ENCODE measurements at places on chromosomes 16 and 17.

DNA sequence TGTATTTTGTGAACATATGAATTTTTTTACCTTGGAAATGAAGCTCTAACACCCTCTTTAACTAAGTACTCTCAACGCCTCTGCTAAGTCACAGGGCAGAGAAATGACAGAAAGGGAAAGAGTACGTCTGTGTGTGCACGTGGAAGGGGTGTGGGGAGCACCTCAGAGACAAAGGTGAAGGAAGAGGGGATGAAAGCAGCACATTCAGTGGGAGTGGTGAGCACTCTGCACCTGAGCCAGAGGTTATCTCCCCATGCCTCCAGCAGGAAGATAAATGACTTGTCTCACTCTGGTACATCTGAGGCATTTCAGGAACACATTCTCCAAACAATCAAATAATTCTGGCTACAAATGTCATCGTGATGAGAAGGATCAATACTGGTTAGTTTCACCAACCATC is 15.0 kb downstream of the GNA13 start:
- DNase-seq = no peak

GRCh38 chr16:79845033-79845733 is 244.6 kb upstream of the MAF start:
- DNase-seq = no peak

DNA sequence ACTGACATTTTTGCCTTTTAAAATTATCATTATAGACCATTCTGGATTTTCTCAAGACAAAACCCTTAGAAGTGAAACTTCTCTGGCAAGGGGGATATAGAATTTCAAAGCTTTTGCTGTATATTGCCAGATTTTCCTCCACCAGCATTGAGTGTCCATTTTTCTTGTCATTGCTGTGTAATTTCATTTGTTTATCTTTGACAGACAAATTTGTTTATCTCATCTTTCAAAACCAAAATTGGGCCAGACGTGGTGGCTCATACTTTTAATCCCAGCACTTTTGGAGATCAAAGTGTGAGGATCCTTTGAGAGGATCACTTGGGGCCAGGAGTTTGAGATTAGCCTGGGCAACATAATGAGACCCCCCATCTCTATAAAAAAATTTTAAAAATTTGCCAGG is 16.0 kb upstream of the ARL2BP start:
- no peak for DNase-seq

DNA sequence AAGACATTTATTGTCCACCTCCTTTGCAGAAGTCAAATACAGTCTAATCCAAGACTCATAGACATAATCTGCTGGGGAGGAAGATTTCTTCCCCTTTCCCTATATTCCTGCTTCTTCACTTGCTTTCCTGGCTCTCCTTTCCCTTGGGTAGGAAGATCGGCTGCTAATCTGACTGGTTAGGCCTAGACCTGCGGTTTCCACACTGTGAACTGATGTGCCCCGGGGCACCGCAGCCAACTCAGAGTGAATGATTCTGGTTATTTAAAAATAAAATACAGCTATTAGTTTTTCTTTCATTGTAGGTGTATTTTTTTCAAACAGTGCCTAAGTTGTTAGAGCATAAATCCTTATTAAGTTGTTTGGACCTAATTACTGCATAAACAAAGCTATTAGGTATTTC is 78.9 kb downstream of the DNAH3 start:
- no peak for DNase-seq

- DNase-seq = peak; percentile 25
These were observed 1.1 kb downstream of the KATNB1 start for GRCh38 chr16:57736419-57737351.

DNA sequence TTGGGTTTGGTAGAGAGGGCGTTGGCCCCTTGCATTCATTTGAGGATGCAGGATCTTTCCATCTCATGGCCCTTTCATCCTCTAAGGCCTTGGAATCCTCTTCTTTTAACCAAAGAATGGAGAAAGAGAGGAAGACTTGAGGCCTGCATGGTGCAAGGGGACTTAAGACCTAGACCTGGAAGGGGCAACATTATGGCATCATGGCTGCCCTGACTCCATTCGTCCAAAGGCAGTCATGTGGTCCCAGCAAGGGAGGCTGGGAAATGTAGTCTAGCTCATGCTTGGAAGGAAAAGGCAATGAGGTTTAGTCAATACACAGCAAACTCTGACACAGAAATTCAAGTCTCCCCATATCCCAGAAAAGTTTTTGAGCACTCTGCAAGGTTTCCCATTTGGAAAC is 30.7 kb upstream of the CDRT4 start:
- DNase-seq = no peak

DNA sequence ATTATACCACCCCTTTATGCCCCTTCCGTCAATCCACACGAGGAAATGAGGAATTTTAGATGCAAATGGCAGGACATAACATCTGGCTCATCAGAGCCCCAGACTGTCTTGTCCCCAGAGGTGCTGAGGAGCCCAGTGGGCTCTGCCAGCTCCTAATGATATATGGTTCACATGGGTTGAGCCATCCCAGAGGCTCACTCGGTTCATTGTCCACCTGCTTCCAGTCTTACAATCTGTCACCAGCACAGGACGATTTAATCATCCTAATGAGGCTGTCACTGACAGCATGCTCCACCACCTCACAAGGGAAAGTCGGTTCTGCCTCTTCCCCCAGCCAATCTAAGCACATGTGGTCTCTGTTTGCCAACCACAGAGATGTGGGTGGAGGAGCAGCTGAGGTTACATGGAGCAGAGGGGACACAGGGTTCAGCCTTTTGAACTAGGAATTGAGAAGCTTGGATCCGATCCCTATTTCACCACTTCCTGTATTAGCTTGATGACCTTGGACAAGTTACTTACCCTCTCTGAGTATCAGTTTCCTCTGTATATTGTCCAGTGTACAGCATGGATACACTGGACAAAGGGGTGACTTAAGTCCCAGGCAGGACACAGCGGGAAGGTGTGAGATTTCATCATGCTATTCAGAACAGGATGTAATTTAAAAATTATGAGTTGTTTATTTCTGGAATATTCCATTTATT is 27.0 kb upstream of the DHX8 start:
- DNase-seq = no peak

DNA sequence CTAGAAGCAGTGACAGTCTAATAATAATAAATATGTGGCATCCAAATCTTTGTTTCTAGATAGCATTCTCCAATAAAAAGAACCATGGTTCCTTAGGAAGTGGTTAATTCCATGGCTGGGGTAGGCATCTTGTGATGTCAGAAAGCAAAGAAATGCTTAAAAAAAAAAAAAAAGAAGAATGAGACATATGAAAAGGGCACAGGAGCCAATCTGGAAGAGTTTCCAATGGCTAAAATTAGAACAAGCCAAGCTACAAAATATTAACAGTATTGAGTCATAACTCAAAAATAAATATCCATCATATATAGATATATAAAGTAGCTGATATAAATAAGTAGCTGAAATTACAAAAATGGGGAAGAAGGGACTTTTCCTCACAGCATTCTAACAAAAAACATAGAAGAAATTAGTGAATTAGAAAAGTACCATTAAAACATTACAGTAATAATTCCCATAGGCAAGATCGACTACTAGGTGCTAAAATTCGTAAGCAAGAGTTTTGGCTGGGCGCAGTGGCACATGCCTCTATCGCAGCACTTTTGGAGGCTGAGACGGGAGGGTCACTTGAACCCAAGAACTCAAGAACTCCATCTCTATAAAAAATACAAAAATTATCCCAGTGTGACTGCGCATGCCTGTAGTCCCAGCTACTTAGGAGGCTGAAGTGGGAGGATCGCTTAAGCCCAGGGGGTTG is 111.3 kb downstream of the TRIM37 start:
- DNase-seq = no peak

DNA sequence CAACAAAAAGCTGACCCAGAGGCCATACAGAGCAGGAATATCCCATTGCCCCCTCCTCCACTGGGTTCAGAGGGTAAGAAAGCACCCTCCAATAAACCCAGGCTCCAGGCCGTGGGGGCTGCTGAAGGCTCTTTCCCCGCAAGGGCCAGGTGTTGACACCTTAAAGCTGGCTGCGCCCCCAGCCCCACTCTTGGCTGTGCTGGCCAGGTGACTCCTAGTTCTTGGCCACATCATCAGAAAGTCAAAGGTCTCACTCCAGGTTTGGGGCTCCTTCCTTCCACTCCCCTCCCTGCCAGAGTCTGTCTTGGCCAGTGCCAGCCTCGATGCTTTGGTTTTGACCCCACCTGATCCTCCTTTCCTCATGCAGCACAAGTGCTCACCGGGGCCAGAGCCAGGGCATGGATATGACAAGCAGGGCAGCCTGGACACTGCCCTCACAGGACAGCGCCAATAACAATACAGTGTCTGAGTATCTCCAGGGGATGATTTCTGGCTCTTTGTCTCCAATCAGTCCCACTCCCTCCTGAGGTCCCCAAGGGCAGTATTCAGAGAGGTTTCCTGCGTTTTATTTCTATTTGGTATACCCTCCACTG is 8.2 kb downstream of the SLC46A1 start:
- no peak for DNase-seq

DNA sequence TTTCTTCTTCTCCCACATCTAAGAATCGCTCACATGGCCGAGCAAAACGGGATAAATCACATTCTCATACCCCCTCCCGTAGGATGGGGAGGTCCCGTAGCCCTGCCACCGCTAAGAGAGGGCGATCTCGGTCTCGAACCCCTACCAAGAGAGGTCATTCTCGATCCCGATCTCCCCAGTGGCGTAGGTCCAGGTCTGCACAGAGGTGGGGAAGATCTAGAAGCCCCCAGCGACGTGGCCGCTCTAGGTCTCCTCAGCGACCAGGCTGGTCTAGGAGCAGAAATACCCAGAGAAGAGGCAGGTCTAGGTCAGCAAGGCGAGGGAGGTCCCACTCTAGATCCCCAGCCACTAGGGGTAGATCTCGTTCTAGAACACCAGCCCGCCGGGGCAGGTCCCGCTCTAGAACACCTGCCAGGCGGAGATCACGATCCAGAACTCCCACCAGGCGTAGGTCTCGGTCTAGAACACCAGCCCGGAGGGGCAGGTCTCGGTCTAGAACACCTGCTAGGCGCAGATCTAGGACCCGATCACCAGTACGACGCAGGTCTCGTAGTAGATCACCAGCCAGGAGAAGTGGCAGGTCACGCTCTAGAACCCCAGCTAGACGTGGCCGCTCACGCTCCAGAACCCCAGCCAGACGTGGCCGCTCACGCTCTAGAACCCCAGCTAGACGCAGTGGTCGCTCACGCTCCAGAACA is 9.6 kb downstream of the SRRM2 start:
- no peak for DNase-seq
